Testis (tissue), 5 donors: ENCODE measurements at places on chromosomes 5 and 9. TPM values are rescaled to one million over a fixed set of nuclear protein-coding genes. Genes with fewer than 3 reads are reported as not detected.

BRINP1 gene
- 1.7 TPM for total RNA-seq

PCDHB14 gene
- 7.9 TPM for total RNA-seq

DNA sequence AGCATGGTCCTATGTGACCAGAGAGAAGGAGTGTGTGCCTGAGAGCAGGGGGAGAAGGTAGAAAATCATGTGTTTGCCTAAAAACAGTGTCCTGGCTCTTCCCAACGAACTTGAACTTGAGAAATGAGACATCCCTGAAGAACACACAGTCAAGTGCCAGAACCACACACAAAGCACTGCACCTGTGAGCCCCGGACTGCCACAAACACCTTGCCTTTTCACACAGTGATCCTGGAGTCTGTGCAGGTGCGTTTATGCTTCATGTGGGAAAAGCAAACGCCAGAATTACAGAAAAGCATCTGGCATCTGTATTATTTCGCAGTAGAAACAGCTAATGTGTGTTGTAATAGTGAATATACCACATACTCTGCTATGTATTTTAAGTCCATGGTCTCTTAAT lies 9.3 kb downstream of the CTNND2 start:
- no peak for DNase-seq

- DNase-seq = peak; percentile 53
Observed at GRCh38 chr5:177610131-177610769, 10.3 kb downstream of the B4GALT7 start.

DNA sequence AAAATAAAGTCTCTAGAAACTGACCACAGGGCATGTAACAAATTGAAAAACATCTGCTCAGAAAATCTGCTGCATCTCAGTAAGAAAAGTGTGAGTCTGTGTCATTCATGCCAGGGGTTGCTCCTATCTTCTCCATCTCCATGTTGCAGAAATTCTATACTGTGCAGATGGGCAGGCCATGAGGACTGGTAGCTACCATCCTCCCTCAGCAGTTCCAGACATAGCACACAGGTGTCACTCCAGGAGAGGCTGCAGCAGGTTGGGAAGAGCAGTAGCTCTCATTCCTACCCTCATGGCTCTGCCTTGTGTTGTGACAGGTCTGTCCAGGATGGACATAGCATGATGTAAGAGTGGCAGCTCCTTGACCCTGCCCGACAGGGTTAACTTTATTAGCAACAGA lies 173.4 kb downstream of the NDUFS4 start:
- DNase-seq = no peak

DNA sequence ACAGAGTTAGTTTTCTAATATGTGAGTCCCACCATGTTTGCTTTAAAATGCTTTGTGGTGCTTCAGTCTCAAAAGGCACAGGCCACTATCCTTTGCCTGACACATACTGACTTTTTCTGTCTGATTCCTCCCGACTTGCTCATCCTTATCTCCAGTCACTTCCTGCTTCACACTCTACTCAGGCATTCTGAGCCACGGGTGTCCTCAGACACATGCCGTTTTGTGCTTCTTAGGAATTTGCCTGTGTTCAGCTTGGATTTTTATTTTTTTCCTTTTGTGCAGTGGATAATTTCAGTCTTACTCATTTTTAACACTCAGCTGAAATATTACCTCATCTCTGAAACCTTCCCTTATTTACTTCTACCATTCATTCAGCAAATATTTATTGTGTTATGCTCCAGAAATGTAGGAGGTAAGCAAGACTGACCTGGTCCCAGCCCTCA lies 54.1 kb downstream of the MAN2A1 start:
- DNase-seq = no peak

GRCh38 chr9:7284517-7284916 lies 515.1 kb downstream of the DMAC1 start:
- DNase-seq = no peak

- DNase-seq = no peak
Observed at GRCh38 chr5:4662756-4663155, 477.4 kb upstream of the ADAMTS16 start.

DNA sequence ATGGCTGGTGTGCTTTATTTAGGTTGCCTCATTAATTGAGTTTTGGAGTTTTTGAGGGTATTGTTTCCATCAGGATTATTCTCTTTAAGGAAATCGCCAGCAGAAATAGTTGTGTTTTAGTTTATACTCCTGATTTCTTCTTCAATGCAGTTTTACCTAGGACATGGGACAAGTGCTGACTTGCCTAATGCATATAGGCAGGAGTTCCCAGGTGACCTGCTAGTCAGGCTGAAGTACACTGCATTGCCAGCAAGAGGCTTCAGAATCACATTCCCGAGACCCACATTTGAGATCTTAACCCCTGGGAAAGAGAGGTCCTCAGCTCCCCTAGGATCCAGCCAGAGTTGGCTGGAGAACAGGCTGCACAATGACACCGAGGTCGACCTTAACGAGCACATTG lies 1.5 kb upstream of the OR1N2 start:
- DNase-seq = no peak

DNA sequence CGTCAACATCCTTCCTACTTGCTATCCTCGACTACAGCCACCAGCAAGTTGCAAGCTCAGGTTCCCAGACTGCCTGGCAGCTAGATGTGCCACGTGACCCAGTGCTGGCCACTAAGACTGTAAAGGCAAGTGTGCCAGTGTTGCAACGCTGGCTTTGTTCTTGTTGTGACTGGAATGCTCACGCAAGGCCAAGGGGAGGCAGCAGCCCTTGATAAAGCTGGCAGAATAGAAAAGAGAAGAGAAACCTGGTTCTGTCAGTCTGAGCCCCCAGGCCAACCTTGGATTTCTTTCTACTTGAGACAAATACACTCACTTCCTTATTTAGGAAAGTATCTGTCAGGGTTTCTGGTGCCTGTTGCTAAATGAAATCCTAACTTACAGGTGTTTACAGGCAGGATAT lies 113.0 kb downstream of the KLHL3 start:
- peak; percentile 94 for DNase-seq

GRCh38 chr5:10031817-10032216 lies 217.9 kb downstream of the ATPSCKMT start:
- no peak for DNase-seq

DNA sequence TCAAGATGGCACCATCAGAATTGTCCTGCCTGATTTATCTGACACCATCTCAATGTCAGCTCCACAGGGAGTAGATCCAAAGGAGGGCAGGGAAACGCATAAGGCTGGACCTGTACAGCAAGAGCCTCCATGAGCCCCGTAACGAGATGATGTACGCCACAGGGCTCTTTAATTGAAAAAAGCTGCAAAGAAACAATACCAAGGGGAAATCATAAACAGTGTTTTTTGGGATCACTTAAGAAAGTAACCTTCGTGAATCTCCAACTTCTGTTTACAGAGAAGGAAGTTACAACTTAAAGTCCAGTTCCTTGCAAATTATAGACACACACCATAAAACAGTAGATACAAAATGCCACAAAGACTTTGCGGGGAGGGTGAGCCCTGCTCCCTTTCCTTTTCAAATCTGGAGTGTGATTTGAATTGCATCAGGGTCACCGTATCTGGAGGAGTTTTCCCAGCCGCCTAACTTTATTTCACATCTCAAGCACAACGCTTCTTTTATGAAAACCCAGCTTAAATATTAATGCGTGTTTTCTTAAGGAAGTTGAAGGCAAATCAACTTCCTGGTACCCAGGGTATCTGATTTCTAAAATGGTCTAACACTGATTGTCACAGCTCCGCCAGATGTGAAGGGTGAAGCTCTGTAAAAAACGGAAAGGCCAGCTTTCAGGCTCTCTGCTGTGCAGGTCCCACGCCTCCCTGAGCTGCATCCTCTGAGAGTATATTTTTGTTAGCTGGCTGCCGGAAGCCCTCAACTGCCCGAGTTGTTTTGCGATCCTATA lies 88.9 kb downstream of the EBF1 start:
- DNase-seq = peak; percentile 26
